Sigmoid colon (tissue), 7 donors: ENCODE measurements at places on chromosomes 11 and 22. TPM values are rescaled to one million over a fixed set of nuclear protein-coding genes. Genes with fewer than 3 reads are reported as not detected.
A peak's percentile ranks its signal among the peaks of the same experiment; 100 is the strongest.

Gene EP300
- total RNA-seq: 88.5 TPM

DNA sequence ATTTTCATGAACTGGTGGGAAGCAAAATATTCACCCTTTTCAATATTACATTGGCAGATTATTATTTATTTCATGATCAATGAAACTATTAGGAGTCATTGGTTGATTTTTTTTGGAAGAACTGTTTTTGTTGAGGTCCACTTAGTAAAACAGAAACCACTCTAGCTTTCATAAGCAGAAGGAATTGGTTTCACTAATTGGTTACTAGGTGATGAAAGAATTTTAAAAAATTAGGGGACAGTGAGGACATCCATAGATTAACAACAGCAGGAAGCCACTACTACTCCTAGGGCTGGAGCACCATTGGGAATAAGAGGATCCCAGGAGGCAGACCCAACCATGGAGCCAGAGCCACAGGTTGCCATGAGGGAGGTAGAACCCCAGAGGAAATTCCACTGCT, 74.4 kb upstream of the KCNA4 start:
- H3K27me3 ChIP-seq: no peaks in the 10 kb centered on the region
- no peak for DNase-seq
- no peak overlapping the region for H3K27ac ChIP-seq
- no peaks in the 10 kb centered on the region for H3K4me1 ChIP-seq
- no peaks in the 10 kb centered on the region for H3K36me3 ChIP-seq

- no peak overlapping the region for H3K4me3 ChIP-seq
- no peak for DNase-seq
- H3K4me1 ChIP-seq: no peaks in the 10 kb centered on the region
- no peaks in the 10 kb centered on the region for H3K27me3 ChIP-seq
- H3K27ac ChIP-seq: no peak overlapping the region
- H3K36me3 ChIP-seq: peaks cover 5% of the 10 kb centered on the region
Observed at GRCh38 chr11:646214-646613, 9.1 kb downstream of the DRD4 start.

Gene EFCAB6
- total RNA-seq: 5.7 TPM

DNA sequence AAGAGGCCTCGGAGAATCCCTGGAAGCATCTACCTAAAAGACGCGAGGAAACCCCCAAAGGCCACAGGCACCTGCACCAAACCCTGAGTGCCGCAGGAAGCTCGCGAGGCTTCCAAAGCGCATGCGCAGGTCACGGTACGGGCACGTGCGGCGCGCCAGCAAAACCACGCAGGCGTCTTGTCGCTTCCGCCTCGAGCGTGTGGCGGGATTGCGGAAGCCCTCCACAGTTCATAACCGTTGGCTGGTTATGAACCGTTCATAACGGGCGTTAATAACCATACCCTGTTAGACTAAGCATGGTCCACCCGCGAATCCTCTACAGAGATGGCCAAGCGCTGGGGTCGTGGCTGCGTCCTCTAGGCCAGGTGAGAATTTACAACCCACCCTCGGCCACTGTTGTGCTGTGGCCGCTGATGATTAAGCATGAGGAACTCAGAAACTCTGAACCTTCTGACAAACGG, 46.4 kb downstream of the MORC2 start:
- H3K36me3 ChIP-seq: peaks cover 5% of the 10 kb centered on the region
- H3K27ac ChIP-seq: peak overlapping the region; percentile 66
- peak overlapping the region; percentile 46 for H3K4me3 ChIP-seq
- H3K4me1 ChIP-seq: peaks cover 10% of the 10 kb centered on the region
- peak; percentile 84 for DNase-seq

DNA sequence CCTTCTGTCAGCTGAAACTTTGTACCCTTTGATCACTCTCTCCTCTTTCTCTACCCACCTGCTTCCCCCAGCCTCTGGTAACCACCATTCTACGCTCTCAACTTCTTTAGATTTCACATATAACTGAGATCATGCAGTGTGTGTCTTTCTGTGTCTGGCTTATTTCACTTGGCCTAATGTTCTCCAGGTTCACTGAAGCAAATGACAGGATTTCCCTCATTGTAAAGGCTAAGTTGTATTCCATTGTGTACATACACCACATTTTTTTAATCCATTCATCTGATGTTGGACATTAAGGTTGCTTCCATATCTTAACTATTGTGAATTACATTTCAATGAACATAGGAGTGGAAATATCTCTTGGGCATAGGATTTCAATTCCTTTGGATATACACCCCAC, 207.6 kb downstream of the MIAT start:
- no peak for DNase-seq
- H3K36me3 ChIP-seq: no peaks in the 10 kb centered on the region
- H3K4me3 ChIP-seq: no peak overlapping the region

Gene CD6
- 0.81 TPM for total RNA-seq

Gene PRG3
- total RNA-seq: not detected

Gene MRGPRX3
- total RNA-seq: not detected

Gene MMP7
- total RNA-seq: not detected

Gene KRTAP5-11
- total RNA-seq: not detected

DNA sequence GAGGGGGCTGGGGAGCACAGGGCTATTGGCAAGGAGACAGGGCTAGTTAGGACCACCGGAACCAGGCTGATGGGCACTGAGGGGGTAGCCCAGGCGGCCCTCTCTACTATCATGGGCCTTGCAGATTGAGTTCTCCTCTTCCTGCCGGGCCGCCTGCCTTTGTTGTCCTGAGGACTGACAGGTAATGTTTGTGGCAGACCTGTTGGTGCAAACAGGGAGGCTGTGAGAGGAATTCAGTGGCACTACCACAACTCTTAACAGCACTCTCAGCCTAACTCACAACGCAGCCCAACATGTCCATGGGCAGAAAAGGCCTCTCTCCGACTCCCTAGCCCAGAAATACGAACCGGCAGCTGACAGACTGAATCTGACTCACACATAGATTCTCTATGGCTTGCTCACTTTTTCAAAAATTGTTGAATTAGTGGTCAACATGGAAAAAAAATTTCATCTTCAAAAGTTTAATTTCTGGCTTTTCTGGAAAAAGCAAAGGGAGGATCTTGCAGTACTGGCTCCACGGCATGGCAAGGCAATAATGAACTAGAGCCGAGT, 11.4 kb downstream of the KCNJ5 start:
- H3K36me3 ChIP-seq: no peaks in the 10 kb centered on the region
- no peak for DNase-seq
- H3K4me3 ChIP-seq: no peak overlapping the region
- no peaks in the 10 kb centered on the region for H3K27me3 ChIP-seq
- H3K27ac ChIP-seq: no peak overlapping the region

- DNase-seq: no peak
- H3K4me3 ChIP-seq: no peak overlapping the region
- H3K27me3 ChIP-seq: no peaks in the 10 kb centered on the region
Observed at GRCh38 chr11:15468466-15468865, 353.7 kb downstream of the INSC start.

Gene OR51B2
- total RNA-seq: 1.1 TPM

DNA sequence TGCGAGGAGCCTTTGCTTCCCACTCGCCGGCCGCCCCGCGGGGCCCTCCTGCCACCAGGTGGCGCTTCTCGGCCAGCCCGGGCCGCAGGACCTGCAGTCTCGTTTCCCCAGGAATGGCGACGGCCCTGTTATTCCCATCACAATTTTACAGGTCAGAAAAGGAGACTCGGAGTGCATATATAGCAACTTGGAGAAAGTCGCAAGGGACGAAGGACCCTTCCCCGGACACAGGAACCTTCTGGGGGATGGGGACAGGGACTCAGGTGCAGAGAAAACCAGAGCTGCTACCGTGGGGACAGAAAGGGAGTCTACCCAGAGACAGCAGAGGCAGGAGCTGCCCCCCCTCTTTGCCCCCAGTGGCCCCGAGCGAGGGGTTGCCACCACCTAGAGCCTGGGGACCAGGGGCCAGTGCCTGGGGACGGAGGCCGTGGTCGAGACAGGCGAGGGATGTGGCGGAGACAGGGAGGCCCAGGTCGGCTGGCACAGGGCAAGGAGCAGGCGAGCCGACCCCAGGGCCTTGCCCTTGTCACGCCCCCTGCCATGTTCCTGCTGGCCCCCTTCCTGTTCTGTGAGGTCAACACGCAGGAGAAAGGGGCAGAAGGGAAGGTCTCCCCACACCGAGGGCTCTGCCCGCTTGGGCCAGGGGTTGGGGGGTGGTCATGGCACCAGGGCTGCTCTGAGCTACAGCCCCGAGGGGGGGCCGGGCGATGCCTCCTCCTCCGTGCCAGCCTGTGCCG, 3.5 kb upstream of the KRTAP5-6 start:
- H3K27me3 ChIP-seq: peaks cover 5% of the 10 kb centered on the region
- H3K27ac ChIP-seq: peak overlapping the region; percentile 0
- H3K4me1 ChIP-seq: no peaks in the 10 kb centered on the region
- peak; percentile 85 for DNase-seq
- peak overlapping the region; percentile 37 for H3K4me3 ChIP-seq
- no peaks in the 10 kb centered on the region for H3K36me3 ChIP-seq

DNA sequence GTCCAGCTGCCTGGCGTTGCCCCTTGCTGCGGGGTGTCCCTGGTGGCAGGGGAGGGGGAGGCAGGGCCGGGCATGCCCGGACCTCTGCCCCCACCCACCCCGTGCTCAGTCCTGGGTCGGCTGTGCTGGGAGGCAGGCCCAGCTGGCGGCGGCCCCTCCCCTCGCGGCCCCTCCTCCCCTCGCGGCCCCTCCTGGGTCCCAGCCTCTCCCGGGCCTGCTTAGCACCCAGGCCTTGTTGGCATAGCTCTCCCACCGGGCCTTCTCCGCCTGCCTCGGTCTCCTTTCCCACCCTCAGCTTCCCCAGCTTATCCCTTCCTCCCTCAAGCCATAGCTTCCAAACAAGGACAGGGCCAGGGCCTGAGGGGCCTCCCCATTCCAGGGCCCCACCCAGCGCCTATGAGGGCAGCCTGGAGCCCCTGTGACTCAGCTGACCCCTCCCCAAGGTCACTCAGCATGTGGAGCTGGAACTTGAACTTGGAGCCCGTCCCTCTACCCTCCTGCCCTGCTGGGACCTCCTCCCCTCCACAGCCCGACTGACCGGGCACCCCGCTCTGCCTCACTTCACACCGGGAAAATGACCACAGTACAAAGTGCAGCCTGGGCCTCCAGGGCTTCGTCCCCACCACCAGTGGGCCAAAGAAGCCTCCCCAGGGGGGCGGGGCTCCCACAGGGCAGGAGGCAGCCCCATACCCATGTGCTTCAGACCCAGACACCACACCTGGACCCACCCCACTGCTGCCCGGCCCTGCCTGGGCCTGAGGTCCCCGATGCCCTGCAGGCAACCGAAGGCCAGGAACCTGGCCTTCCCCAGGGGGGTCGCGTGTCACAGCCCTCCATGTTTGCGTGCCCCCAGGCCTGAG, 1.2 kb downstream of the EPS8L2 start:
- peak overlapping the region; percentile 83 for H3K27ac ChIP-seq
